ENCODE measurements at places on chromosomes 3 and 15. TPM values are rescaled to one million over a fixed set of nuclear protein-coding genes. Genes with fewer than 3 reads are reported as not detected.

GRCh38 chr15:77053709-77054108 lies 17.2 kb downstream of the TSPAN3 start:
- DNase-seq, result no peak

- DNase-seq, result peak; percentile 77
Observed at GRCh38 chr3:106765342-106765741, 611.9 kb upstream of the CCDC54 start.

GRCh38 chr3:71251156-71251775 lies 332.3 kb downstream of the FOXP1 start:
- peak; percentile 80 for DNase-seq

Gene DET1
- total RNA-seq, result 7.6 TPM

Measured in osteoblast (primary cell).